ENCODE measurements at places on chromosomes 6 and 20. TPM values are rescaled to one million over a fixed set of nuclear protein-coding genes. Genes with fewer than 3 reads are reported as not detected.

- DNase-seq = no peak
These were observed 74.5 kb downstream of the HUS1B start for GRCh38 chr6:582370-582769.

GRCh38 chr6:25934735-25935313 lies 4.3 kb upstream of the SLC17A2 start:
- no peak for DNase-seq

The CD93 gene
- 66.7 TPM for polyA plus RNA-seq

DNA sequence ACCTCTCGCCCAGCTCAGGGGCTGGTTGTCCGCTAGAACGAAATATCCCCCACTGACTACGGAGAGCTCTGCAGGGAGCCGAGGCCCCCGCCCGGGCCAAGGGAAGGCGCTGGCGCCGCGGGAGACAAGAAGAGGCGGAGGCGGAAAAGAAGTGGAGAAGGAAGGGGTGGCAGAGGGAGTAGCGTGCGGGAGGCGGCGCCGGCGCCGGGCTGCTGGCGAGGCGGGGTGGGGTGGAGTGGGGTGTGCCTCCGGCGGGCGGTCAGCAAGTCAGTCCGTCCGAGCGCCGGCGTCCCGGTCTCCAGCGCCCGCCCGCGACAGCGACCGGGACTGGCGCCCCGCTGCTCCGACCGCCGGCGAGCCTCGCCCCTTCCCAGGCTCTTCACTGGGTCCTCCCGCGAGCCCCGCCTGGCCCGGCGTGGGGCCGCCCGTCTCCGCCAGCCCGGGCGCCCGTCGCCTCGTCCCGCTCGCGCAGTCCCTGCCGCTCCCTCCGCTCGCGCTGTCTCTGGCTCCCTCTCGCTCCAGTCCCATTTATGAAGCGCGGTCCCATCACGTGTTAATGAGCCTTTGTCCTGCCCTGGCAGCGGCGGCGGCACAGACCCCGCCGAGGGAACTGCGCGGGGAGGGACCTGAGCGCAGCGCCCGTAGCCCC lies at the start of gene CNR1:
Gene CNR1, minus strand, starts transcription at position 504 of the 649 bp plus-strand sequence. CDS start 21,073 bp downstream, outside the sequence.
- peak; percentile 42 for DNase-seq

DNA sequence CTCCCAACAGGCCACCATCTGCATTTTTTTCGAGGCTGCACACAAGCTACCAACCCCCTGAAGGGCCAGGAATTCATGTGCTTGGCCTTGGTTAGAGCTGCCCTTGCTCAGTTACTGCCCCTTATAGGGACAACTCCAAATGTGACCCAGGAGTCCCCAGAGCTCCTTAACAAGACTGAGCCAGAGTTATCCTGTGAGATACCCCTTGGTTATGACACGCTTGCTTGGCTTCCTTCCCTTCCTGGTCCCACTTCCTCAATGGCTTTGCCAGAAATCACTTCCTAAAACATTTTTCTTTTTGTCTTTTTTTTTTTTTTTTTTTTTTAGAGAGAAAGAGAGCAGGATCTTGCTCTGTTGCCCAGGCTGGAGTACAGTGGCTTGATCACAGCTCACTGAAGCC lies 8.9 kb downstream of the TREM1 start:
- DNase-seq = no peak
